Activated naive CD4-positive, alpha-beta T cell treated with anti-CD3 and anti-CD28 coated beads, Interleukin-2, amount 10 ng/mL, durations not matched to agents 7 days and 5 days (primary cell): ENCODE measurements at places on chromosomes 1 and 21.

- DNase-seq: no peak
- no peak overlapping the region for H3K27ac ChIP-seq
- no peaks in the 10 kb centered on the region for H3K4me1 ChIP-seq
- no peak overlapping the region for H3K4me3 ChIP-seq
Measured at GRCh38 chr1:43893006-43893405, 40.6 kb upstream of the ARTN start.

DNA sequence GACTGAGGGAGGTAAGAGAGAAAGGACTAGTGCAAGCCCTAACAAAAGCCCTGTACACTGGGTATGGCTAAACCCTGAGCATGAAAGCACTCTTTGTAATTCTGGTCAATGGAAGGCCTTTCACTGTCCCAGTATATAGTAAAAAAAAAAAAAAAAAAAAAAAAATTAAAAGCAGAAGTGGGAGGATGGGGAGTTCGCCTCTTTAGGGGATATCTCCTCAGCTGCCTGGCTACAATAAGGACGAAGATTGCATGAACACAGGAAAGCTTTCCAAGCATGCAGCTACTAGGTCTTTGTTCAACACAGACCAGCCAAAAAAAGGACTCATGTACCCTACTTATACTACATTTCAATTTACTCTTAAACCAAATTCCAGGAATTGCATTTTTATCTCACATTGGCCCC lies 59.1 kb downstream of the EIF4G3 start:
- no peaks in the 10 kb centered on the region for H3K27me3 ChIP-seq
- H3K4me3 ChIP-seq: no peak overlapping the region
- H3K36me3 ChIP-seq: peaks cover 5% of the 10 kb centered on the region
- H3K4me1 ChIP-seq: no peaks in the 10 kb centered on the region
- no peak for DNase-seq

DNA sequence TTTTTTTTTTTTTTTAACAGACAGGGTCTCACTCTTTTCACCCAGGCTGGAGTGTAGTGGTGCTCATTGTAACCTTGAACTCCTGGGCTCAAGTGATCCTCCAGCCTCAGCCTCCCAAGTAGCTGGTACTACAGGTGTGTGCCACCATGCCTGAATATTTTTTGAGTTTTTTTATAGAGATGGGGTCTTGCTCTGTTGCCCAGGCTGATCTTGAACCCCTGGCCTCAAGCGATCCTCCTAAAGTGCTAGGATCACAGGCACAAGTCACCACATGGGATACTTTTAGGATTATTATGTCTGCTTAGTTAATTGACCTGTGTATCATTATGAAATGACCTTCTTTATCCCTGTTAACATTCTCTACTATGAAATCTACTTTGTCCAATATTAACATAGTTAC lies 38.0 kb downstream of the RASSF5 start:
- peak; percentile 10 for DNase-seq
- H3K36me3 ChIP-seq: no peaks in the 10 kb centered on the region
- no peaks in the 10 kb centered on the region for H3K27me3 ChIP-seq
- no peak overlapping the region for H3K27ac ChIP-seq
- H3K4me1 ChIP-seq: peaks cover 19% of the 10 kb centered on the region

- H3K4me3 ChIP-seq: no peak overlapping the region
- no peaks in the 10 kb centered on the region for H3K4me1 ChIP-seq
- no peaks in the 10 kb centered on the region for H3K27me3 ChIP-seq
- H3K27ac ChIP-seq: no peak overlapping the region
- DNase-seq: no peak
Measured at GRCh38 chr1:70767377-70767776, 280.2 kb downstream of the PTGER3 start.

GRCh38 chr1:174663358-174663757 lies 215.6 kb downstream of the GPR52 start:
- H3K27me3 ChIP-seq: no peaks in the 10 kb centered on the region
- no peak for DNase-seq
- H3K36me3 ChIP-seq: no peaks in the 10 kb centered on the region
- H3K4me3 ChIP-seq: no peak overlapping the region
- H3K27ac ChIP-seq: no peak overlapping the region
- H3K4me1 ChIP-seq: no peaks in the 10 kb centered on the region

- no peaks in the 10 kb centered on the region for H3K36me3 ChIP-seq
- peaks cover 65% of the 10 kb centered on the region for H3K27me3 ChIP-seq
- no peak overlapping the region for H3K27ac ChIP-seq
Measured at GRCh38 chr1:162025541-162025940, 1.9 kb upstream of the OLFML2B start.

GRCh38 chr1:248756151-248756550 lies 592 bp upstream of the LYPD8 start:
- no peak for DNase-seq
- H3K27me3 ChIP-seq: no peaks in the 10 kb centered on the region
- no peak overlapping the region for H3K4me3 ChIP-seq
- H3K4me1 ChIP-seq: no peaks in the 10 kb centered on the region
- no peak overlapping the region for H3K27ac ChIP-seq
- no peaks in the 10 kb centered on the region for H3K36me3 ChIP-seq

DNA sequence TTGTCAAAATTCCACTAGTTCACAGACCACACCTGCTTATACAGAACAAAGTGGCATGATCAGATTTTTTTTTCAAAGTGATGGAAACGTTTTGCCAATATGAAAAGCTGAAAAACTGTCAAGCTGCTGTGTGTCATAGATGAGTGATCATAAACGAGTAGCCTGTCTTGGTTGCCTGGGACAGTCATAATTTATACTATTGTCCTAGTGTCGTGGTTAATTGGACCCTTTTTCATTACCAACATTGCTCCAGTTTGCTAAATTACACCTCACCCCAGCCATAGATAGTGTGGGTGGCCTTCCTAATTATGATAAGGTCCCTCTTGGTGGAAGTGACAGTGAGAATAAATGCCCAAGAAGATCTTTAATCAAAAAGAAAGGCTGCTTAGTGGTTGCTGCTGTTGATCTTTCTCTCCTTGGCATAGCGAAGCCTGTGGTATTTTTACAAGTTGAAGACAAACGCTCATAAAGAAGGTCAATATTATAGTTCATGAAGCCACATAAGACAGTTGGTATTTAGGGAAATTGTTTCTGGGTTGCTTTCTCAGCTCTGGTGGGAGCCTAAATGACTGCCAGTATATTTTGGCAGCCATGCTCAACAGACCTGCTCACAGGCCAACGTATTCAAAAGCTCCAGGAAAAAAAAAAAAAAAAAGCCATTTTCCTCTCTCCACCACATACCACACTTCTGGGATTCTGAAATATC lies 478.1 kb downstream of the PLA2G4A start:
- no peaks in the 10 kb centered on the region for H3K4me1 ChIP-seq
- no peaks in the 10 kb centered on the region for H3K36me3 ChIP-seq
- no peak for DNase-seq
- H3K27me3 ChIP-seq: no peaks in the 10 kb centered on the region
- no peak overlapping the region for H3K27ac ChIP-seq
- H3K4me3 ChIP-seq: no peak overlapping the region

GRCh38 chr21:17610911-17611310 lies 1.8 kb downstream of the BTG3 start:
- no peaks in the 10 kb centered on the region for H3K27me3 ChIP-seq
- no peak for DNase-seq
- peak overlapping the region; percentile 95 for H3K4me3 ChIP-seq
- H3K4me1 ChIP-seq: peaks cover 53% of the 10 kb centered on the region

- no peak overlapping the region for H3K27ac ChIP-seq
- peaks cover 6% of the 10 kb centered on the region for H3K27me3 ChIP-seq
- H3K36me3 ChIP-seq: no peaks in the 10 kb centered on the region
- no peak overlapping the region for H3K4me3 ChIP-seq
- no peaks in the 10 kb centered on the region for H3K4me1 ChIP-seq
Measured at GRCh38 chr21:38282921-38283320, 26.1 kb downstream of the KCNJ15 start.
